Mucosa of gallbladder (tissue), 1 donor: ENCODE measurements at places on chromosomes 6 and 20. TPM values are rescaled to one million over a fixed set of nuclear protein-coding genes. Genes with fewer than 3 reads are reported as not detected.

CCNC gene
- 78.5 TPM for total RNA-seq

DNMT3B gene
- 2.0 TPM for total RNA-seq

PACSIN1 gene
- total RNA-seq: 1.4 TPM

HLA-DPB1 gene
- total RNA-seq: 174 TPM

FAM162B gene
- 2.7 TPM for total RNA-seq

RAET1G gene
- total RNA-seq: 0.52 TPM

SEMG1 gene
- total RNA-seq: 1.1 TPM

TRIM10 gene
- 5.4 TPM for total RNA-seq

ARG1 gene
- 0.89 TPM for total RNA-seq

DNA sequence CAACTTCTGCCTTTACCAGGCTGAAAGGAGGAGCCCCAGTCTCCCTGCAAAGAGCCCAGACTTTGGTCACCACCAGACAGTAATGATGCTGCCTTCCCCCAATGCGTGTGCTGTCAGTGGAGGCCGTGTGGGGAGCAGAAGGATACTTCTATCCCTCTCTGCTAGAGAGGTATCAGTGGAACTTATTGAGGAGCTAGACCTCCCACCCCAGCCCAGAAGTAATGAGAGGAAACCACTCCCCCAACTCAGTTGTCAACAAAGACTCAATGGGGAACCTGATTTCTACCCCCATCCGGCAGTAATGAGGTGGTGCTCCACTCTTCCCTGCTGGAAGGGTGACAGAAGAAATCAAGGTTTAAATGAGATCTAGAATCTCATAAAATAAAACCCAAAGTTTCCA is 4.4 kb upstream of the WFDC8 start:
- no peak for DNase-seq

GRCh38 chr6:61977947-61978346 is 308.1 kb downstream of the KHDRBS2 start:
- DNase-seq: no peak

- no peak for DNase-seq
Observed at GRCh38 chr6:126312013-126312665, 27.8 kb upstream of the CENPW start.

- DNase-seq: peak; percentile 37
Observed at GRCh38 chr6:154508573-154509375, 1.7 kb downstream of the CNKSR3 start.

GRCh38 chr6:29490552-29490951 is 2.8 kb upstream of the MAS1L start:
- DNase-seq: no peak

DNA sequence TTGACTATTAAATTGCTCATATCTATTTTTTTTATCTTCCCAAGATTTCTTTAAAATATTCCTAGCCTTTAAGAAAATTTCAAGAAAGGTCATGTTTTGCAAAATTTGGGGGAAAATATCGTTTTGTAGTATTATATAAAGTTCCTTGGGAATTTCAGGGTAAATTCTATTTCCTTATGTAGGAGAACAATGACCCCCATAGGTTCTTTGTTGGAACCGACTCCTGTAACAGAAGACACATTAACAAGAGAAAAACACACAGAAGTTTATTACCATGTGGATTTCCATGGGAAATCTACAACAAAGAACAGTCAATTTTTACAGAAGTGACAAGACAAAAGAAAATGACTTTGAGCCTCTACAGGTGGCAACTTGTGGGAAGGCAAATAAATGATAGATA is 68.1 kb downstream of the ADGB start:
- DNase-seq: no peak

- peak; percentile 69 for DNase-seq
Observed at GRCh38 chr6:155493694-155494143, 38.1 kb upstream of the NOX3 start.

DNA sequence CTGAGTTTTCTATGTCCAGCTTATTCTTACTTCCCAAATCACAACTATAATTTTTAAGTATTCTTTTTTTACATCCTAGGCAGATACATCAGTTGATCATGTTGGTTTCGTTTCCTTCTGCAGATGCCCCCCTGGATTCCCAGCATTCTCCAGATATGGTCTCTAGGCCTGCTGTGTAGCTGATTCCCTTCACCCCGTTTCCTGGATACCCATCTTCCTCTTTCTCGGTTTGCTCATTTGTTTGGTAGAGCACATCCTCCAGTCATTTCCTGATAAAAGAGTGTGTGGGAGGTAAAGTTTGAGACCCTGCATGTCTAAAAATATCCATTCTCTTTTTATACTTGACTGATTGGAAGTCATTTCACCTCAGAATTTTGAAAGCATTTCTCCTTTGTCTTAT is 66.4 kb downstream of the ANKS1A start:
- DNase-seq: no peak

DNA sequence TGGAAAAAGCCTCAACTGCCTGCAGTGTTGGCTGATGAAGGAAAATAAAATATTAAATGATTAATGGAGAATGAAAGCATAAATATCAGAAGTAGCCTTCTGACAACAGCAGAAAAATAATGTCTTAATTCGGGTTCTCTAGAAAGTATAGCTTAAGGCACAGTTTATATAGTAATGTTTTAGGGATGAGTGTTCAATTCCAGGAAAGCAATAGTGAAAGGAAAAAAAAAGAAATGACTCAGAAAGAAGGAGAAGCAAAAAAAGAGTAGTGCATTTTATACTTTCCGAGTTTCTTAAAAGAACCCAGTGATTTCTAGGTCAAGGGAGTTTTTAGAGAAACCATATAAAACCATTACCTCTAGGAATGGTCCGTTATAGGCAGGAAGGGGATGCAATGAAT is 137.3 kb downstream of the HTR1B start:
- no peak for DNase-seq

DNA sequence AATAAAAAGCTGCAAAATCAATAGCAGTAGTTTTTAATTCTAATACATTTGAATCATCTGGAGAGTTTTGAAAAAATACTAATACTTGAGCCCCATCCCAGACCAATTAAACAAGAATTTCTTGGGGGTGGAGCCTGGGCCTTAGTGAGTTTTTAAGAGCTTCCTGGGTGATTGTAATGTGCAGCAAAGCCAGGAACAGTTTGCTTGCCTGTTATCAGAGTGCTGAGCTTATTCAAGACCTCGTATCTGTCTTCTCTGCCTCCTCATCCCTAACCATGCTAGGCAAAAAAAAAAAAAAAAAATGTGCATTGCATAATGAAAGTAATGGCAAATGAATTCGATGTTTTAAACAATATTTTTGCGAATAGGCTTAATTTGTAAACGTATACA is 36.4 kb upstream of the MYB start:
- no peak for DNase-seq

DNA sequence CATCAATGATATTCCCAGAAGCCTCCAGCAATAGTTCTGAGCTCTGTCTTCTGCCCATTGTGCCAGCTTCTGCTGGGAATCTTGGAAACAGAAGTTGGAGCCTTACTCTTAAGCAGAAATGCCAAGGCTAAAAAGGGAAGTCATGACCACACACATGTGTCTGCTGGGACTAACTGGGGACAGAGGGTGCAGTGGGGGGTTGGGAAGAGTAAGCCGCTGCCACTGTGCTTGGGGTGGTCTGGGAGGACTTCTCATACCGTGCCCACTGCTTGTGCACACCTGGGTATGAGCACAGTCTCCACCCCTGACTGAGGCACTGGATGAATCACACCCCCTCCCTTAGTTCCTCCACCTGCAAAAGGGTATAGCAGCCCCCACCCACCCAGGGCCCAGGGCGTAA is 90.7 kb downstream of the CDC5L start:
- no peak for DNase-seq

GRCh38 chr6:130559166-130559565 is 193.3 kb downstream of the TMEM200A start:
- DNase-seq: no peak

- no peak for DNase-seq
Observed at GRCh38 chr6:154886016-154886415, 109.1 kb upstream of the TIAM2 start.

DNA sequence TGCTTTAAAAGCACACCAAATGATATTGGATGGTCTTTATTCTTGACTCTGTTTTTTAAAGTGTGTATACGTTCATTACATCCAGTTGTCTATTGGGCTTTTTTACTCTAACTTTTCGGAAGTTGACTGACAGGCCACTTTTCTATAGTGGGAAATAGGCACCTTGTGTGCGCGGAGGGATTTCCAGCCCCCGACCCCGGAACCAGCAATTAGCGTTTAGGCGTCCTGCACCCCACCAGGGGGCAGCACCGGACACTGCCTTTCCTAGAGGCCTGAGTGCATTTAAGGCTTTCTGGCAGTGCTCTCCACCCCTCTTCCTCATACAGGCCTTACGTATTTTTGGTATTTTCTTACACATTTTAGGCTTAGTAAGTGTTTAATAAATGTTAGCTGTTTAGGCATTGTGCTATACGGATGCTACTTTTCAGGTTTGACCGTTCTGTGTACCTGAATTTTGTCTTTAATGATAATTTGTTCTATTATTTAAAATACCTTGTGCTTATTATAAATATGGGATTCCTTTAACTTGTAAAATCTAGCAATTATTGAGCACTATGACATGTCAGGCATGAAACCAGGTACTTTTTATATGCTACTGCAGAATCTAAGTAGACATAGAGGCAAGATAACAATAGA is 231.8 kb downstream of the BCKDHB start:
- peak; percentile 40 for DNase-seq

DNA sequence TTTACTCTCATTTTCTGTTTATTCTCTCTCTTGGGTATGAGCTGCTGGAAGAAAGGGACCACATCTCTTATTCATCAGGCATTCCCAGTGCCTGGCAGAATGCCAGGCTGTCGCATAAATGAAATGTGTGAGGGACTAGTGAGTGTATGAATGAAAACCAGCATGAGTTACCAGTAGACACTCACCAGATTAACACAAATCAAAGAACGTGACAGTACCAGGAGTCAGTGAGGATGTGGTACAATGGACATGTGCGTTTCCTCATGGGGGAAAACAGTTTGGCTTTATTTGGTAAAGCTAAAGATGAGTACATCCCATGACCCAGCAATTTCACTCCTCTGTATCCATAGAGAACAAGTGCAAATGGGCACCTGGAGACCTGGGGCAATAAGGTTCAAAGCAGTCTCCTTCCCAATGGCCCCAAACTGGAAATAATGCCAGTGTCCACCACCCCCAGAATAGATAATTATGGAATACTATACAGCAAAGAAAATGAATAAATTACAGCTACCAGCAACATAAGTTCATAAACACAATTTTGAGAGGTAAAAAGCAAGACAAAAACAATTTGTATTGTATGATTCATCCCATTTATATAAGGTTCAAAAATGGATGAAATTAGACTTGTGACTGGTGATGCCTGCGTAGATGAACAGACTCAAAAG is 93.3 kb downstream of the CDH22 start:
- no peak for DNase-seq

DNA sequence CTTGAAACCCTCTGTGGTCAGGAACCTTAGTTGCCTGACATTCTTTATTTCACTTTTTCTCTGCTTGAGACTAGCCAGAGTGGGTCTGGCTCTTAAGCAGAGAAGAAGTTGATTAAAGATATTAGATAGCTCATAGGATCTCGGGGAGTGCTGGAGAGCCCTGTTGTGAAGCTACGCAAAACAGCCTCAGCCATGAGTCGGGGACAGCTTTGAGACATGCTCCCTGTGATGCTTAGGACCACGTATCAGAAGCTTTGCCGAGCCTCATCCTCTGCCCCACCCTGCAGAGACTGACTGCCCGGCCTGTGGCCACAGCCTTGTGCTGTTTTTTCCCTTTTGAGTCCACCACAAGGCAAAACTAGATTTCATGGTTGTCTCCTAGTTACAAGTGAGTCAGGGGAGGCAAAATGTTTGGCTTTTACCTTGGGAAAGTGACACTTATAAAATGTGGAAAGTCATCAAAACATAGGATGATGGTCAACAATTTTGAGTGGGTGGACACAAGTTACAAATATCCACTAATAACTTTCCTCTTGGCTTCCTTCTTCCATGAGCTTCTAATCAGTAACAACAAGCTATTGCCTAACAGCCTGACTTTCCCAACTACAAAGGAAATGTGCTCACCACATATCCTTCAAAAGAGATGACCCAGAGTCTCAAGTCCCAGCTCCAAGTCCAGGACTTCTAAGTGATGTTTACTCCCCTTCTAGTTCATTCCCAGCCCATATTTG is 108.4 kb downstream of the JAG1 start:
- DNase-seq: no peak

GRCh38 chr6:169045486-169045885 is 208.2 kb downstream of the THBS2 start:
- DNase-seq: no peak

- DNase-seq: no peak
Observed at GRCh38 chr20:58688414-58688813, 4.2 kb upstream of the NPEPL1 start.

GRCh38 chr6:154765273-154765672 is 32.1 kb downstream of the SCAF8 start:
- DNase-seq: no peak

GRCh38 chr6:135306740-135307420 is 125.8 kb downstream of the MYB start:
- DNase-seq: no peak

GRCh38 chr20:30286157-30286556 is 971.3 kb upstream of the DEFB115 start:
- DNase-seq: no peak

- no peak for DNase-seq
Observed at GRCh38 chr20:32566379-32567374, 18.5 kb downstream of the NOL4L start.

DNA sequence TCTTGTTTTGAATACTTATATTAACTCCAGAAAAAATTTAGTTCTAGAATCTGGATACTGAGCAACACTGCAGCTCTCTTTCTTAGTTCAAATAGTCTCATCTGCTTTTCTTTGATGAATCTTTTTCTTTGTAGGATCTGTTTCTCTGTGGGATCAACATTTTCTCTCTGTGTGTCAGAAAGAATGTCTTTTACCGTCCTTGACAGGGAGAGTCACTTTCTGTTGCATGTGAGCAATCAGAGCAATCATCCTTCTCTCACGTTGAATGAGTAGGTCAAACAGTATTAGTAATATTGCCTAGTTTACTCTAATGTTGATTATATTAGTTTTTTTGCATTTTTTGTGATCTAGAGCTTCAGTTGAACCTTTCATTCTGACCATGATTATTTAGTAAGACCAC is 130.9 kb downstream of the TRMT11 start:
- no peak for DNase-seq

- no peak for DNase-seq
Observed at GRCh38 chr6:157488716-157489118, 107.7 kb downstream of the ZDHHC14 start.

DNA sequence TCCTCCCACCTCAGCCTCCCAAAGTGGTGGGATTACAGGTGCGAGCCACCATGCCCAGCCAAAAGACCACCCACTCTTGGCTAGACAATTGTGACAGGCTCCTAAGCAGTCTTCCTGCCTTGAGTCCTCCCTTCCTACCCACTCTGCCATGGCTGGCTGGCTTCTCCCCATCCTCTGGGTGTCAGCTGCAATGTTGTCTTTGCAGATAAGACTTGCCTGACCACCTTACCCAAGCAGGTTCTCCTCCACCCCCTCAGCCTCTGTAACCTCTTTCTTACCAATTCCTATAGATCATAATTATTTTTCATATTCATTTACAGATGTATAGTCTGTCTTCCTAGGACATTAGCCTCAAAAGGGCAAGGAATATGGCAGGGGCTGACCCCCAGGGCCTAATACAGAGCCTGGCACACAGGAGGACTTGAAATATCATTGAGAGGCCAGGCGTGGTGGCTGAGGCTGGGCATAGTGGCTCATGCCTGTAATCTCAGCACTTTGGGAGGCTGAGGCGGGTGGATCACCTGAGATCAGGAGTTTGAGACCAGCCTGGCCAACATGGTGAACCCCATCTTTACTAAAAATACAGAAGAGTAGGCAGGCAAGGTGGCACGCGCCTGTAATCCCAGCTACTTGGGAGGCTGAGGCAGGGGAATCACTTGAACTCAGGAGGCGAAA is 28.7 kb upstream of the SPAG4 start:
- DNase-seq: no peak
